ENCODE measurements at places on chromosomes 2 and 18.
A peak's percentile ranks its signal among the peaks of the same experiment; 100 is the strongest.

DNA sequence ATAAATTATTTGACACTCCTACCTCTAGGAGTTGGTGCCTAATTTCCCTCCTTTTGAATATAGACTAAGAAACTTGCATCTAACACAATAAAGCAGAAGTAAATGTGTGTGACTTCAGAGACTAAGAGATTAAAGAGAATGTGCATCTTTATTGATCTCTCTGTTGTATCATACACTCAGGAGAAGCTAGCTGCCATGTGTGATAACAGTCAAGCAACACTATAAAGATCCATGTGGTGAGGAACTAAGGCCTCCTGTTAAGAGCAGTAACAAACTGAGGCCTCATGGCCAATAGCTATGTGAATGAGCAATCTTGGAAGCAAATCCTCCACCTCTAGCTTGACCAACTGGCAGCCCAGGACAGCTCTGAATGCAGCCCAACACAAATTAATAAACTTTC, 3.4 kb downstream of the FANCL start:
- no peak for DNase-seq

GRCh38 chr2:32773448-32773808, 145.6 kb downstream of the TTC27 start:
- no peak for DNase-seq

- no peak for DNase-seq
Observed at GRCh38 chr2:216222650-216223352, 113.7 kb downstream of the XRCC5 start.

GRCh38 chr2:48601349-48601748, 16.3 kb upstream of the GTF2A1L start:
- DNase-seq = no peak

DNA sequence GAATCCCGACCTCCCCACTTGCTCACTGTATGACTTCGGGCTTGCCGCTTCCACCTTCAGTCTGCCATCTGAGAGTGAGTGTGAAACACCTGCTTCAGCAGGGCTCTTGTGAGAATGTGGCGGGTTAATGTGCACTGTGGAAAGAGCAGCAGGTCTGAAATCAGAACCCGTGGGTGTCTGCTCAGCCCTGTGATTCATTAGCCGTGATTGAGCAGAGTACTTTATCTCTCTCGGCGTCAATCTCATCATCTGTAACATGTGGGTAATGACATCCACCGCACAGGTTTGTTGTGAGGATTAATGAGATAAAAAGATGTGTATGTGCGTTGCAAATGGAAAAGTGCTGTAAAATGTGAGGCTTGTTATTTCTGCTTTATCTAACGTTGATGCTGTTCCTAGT, 128.6 kb downstream of the LRATD1 start:
- no peak for DNase-seq

GRCh38 chr2:199230091-199230490, 227.6 kb downstream of the SATB2 start:
- DNase-seq = no peak

DNA sequence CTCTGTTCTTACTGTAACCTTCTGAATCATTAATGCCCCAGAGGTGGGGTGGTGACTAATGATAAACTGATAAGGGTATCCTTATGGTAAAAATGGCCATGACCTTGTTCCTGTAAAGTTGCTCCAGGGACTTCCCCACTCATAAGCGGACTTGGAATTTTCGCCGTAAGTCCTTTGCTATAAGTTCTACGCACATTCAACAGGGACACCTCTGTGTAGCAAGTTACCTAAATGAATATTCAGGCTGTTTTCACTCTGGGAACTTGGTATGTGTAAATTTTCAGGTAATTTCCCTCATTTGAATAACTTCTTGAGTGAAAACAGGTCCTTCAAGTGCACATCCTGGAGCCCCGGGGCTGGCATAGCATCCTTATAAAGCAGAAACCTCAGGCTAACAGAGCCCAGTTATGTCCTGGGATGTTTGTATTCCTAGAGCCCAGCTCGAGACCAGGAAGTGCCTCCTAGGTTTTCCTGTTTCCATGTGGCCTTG, 9.4 kb upstream of the AGFG1 start:
- no peak for DNase-seq

- DNase-seq = peak; percentile 58
Observed at GRCh38 chr2:43169099-43169945, 57.1 kb downstream of the ZFP36L2 start.

- no peak for DNase-seq
Observed at GRCh38 chr2:23169896-23170295, 215.1 kb upstream of the KLHL29 start.

DNA sequence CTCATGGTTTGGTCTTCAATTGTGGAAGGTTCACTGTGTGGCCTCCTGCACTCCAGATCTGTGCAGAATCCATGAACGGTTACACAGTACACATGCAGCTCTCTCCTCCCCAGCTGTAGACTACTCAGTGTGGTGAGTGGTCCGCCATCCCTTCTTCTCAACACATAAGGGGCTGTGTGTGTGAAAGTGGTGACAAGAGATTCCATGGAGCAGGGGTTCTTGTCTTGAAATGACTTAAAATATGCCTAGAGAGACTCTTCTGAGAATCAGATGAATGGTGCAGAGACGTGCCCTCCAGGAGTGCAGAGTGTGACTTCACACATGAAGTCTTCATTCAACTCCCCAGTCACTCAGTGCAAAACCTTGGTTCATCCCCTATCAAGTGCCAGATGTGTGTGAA, 151.0 kb upstream of the COPS8 start:
- no peak for DNase-seq

DNA sequence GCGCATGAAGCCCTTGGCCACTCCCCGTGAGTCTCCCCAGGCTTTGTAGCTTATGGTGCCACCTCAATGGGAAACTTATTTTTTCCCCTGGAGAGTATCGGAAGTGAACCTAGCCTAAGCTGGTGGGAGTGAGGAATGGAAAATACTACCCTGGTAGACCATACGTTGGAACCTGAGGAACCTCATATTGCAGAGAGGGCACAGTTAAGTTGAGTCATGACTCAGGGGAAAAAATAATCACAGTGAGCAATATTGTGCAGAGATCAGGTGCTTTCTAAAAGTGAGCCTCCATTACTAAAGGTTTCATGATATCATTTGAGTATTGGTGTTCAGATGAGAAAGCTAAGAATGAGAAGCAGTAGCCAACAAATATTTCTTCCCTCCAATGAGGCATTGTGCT, 360.5 kb upstream of the NT5C1B start:
- no peak for DNase-seq

DNA sequence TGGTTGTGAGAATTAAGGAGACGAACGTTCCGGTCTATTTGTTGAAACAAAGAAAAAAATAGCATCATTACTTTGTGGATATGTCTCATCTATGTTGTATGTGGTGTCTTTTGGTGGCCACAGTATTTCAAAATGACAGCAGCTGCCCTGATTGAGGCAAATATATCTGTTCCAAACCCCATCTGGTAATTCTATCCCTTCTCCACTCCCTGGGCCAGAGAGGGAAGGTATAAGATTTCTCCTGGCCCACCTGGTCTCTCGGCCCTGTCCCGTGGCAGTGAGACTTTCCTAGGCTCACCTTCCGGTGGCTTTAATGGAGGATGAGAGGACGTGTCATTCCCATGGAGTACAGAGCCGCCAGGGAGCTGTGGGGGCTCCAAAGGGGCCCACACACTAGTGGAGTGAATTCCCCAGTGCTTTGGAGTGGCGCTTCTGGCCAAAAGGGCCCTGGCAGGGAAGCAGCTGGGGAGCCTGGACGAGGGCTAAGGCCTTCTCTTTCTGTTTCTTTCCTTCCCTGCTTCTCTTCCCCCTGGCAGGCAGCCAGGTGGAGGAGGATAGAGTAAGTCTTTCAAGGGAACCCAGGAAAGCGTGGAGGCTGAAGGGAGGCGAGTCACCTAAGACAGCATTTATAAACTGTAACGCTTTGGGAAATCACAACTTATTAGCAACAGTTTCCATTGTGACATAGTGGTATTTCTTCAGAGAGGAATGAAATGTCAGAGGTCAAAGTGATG, 5.6 kb downstream of the FOSL2 start:
- DNase-seq = no peak

Measured in GM12892 (cell line).